IMR-90 (cell line): ENCODE measurements at places on chromosomes 6 and 20. TPM values are rescaled to one million over a fixed set of nuclear protein-coding genes. Genes with fewer than 3 reads are reported as not detected.

DNA sequence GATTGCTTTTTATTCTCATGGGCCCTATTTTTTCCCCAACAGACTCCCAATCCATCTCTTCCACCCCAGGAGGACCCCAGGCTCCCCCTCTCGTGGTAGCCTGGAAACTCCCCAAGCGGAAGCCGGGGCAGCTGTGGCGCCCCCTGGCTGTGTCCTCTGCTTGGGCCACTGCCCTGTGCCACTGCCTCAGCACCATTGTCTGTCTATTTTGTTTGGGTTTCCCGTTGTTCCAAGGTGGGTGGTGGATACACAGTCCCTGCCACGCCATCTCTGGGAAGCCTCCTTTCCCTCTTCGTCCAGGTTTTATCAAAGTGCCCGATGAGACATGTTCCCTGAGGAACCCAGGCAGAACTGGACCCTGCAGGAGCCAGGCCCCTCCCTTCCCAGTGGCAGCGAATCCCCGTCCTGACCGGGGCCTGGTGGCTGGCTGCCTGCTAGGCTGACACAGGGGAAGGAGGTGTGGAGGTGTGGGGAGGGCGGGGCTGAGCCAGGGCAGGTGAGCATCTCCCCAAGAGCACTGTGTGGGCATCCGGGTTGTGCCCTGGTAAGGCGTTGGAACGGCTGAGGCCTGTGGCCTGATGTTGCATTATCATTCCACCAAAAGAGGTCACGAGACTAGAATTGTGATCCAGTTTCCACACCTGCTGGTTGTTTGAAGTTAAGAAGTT lies 228.2 kb downstream of the CDH4 start:
- DNase-seq: no peak

DNA sequence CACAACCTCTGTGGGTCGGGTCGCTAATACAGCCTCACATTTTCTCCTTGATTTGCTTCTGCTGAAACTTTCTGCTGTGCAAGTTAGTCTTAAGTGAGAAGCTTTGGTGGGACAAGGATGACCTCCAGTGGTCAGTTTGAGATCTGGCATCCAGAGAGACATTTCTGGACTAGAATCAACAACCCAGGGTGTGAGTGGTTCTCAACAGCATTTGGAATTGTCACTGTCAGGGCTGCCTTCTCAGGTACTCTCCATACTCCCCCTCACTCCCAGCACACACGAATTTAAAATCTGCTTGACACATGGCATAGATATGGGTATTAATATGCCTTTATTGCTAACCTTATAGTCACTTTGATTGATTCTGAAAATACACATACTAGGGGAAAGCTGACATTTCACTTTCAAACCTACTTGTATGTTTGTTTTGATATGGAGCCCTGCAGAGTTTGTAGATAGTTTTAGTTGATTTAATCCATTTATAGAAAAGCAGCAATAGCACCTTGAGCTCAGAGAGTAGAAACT lies 13.2 kb downstream of the OTOR start:
- peak; percentile 75 for DNase-seq

DNA sequence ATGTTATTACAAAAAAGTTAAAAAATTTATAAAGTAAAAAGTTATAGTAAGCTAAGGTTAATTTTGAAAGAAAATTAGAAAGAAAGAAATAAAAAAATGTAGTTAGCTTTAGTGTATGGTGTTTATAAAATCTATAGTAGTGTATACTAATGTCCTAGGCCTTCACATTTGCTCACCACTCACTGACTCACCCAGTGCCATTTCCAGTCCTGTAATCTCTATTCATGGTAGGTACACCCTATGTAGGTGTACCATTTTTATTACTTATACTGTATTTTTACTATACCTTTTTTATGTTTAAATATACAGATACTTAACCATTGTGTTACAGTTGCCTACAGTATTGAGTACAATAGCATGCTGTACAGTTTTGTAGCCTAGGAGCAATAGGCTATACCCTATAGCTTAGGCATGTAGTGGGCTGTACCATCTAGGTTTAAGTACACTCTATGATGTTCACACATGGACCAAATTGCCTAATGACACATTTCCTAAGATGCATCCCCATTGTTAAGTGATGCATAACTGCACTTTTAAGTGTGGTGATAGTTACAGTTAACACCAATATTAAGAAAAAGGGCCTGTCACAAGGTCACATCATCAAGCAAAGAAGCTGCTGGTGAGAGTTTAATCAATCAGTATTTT lies 8.0 kb downstream of the CD2AP start:
- no peak for DNase-seq

ENPP1 gene
- total RNA-seq: 38.9 and 39.4 TPM in 2 replicates

BPIFA1 gene
- total RNA-seq: not detected in 2 replicates

DNA sequence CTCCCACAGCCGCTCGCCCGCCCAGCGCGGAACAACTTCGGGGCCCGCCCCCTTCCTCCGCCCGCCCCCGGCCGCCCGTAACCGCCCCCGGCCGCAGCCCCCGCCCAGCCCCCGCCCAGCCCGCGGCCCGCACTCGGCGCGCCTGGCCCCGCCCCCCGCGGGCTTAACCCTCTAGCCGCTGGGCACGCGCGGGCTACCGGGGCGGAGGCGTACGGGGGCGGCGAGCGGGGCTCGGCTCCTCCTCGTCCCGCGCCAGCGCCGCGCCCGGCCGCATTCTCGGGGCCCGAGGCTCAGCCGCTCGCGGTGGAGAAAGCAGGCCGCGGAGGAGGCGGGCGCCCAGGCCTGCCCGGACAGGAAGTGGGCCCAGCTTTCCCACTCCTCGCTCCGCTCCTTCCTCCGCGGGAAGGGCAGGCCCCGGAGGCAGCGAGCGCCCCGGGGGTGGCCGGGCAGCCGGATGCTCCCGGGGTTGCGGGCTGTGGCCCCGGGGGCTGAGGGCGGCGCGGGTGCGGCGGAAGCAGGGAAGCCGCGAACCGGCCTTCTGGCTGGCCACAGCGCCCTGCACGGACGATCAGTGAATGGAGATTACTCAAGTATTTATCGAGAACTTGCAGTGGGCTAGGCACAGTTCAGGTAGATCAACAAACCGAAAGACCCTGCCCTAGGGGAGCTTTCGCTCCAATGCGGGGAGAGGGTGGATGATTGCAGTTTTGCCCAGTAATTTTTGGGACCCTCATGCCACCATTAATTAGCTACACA lies at the start of gene TRAM2:
TRAM2 (minus strand) TSS at position 39 of the 756 bp plus-strand sequence. CDS start 145 bp downstream, outside the sequence.
- DNase-seq: peak; percentile 74

- no peak for DNase-seq
Measured at GRCh38 chr6:117481926-117482239, 591 bp upstream of the DCBLD1 start.

DNA sequence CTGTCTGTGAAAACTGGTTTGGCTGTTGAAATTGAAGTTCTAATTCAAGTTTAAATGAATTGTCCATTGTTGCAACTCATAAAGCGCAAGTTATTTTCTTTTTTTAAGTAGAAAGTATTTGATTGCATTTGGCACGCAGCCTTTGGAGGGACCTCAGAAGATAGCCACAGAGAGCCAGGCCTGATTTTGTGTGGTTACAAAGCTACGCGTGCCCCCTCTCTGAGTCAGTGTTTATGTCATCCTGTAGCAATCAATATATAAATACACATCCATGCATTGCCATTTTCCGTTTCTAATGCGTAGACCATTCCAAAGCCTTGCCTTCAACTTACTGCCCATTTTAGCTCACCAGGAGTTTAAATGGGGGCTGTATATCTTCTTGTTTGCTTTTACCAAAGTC lies 173.2 kb downstream of the TMEM242 start:
- DNase-seq: peak; percentile 96

TEAD3 gene
- total RNA-seq: 5.0 and 5.2 TPM in 2 replicates

- DNase-seq: no peak
Measured at GRCh38 chr6:118296129-118296901, 251.8 kb upstream of the PLN start.

GRCh38 chr6:961407-961960 lies 268.5 kb upstream of the EXOC2 start:
- no peak for DNase-seq

DNA sequence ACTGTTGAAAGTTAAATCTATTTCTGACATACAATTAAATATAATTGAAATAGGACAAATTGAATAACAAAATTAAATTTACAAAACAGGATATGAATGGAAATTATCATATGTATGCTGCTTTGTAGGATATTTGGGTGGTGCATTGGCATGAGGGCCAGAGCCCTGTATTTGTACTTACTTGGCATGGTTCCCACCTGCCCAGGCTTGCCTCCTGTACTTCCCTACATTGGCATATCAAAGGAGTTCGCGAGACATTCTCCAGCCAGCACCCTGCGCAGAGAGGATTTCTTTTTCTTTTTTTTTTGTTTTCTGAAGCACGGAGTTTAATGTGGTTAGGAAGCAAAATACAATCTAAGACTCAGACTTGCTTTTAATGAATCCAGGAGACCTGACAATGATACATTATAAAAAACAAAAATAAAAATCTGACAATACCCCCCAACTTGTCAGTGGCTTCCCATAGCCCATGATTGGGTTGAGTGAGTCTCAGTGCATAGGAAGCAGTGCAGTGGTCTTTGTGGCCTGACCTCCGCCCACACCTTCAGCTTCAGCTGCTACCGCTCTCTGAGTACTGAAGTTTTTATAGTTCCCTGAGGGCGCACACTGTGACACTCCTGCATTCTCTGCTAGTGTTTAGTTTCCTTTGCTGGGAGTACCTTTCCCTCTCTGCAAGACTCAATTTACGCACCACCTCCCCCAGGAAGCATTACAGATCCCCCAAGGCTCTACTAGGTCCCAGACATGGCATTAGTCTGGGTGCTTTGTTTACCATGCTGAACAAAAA lies 440.8 kb downstream of the UTRN start:
- DNase-seq: no peak

- DNase-seq: no peak
Measured at GRCh38 chr6:3244003-3244831, 14.5 kb upstream of the PSMG4 start.

GRCh38 chr6:18062733-18063132 lies 59.7 kb downstream of the NHLRC1 start:
- peak; percentile 35 for DNase-seq

DNA sequence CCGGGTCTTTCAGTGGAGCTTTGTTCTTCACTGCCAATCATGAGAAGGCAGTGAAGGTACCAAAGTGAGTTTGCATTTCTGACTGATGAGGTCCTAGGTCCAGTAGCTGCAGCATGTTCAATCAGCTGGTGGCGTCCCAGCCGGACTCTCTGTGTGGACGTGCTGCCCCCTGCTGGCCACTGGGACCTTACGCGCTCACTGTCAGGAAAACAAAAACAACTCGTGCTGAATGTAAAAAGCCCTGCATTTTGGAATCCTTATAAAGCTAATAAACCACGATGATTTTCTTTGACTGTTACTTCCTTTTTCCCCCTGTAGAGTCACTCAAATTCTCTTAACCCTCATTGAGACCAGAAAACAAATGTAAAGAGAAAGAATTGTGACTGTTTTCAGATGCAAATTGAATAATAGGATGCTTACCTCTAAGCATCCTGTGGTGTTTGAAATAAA lies 4.9 kb upstream of the CD24 start:
- DNase-seq: peak; percentile 76

DNA sequence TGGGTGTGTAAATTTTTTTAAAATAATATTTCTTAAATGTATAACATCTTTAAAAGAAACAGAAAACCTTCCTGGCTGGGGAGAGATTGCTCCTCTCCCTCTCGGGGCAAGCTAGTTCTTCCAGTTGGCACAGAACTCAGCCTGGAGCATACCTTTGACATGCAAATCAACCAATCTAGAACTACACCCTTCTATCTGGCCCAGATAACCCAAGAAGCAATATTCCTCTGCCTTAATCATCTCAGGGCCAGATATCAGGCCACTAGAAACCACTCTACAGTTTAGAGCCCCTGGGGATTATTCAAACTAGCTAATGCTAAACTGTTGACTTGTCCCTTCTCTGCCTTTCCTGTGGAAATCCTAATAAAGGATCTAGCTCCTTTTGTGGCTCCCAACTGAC lies 33.9 kb downstream of the CYP39A1 start:
- DNase-seq: no peak

GRCh38 chr6:3585320-3585935 lies 128.6 kb upstream of the SLC22A23 start:
- peak; percentile 84 for DNase-seq

DNA sequence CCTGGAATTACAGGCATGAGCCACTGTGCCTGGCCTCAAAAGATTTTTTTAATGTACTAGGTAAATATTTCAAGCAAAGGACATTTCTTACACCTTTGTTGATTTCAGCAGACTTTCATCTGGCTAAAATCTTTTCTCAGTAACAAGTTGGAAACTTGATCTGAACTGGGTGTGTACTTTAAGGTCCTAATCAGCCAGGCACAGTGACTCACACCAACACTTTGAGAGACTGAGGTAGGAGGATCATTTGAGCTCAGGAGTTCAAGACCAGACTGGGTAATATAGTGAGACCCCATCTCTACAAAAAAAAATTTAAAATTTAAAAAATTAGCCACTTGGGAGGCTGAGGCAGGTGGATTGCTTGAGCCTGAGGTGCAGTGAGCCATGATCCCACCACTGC lies 7.0 kb upstream of the RALGAPA2 start:
- no peak for DNase-seq

- peak; percentile 17 for DNase-seq
Measured at GRCh38 chr6:42522036-42522435, 41.8 kb upstream of the UBR2 start.

PDE10A gene
- total RNA-seq: 12.4 and 15.8 TPM in 2 replicates

GRCh38 chr6:108751282-108751681 lies 96.9 kb upstream of the ARMC2 start:
- no peak for DNase-seq

- DNase-seq: no peak
Measured at GRCh38 chr20:61299618-61300017, 47.6 kb downstream of the CDH4 start.

LY6G5B gene
- 1.9 and 2.2 TPM in 2 replicates for total RNA-seq

DNA sequence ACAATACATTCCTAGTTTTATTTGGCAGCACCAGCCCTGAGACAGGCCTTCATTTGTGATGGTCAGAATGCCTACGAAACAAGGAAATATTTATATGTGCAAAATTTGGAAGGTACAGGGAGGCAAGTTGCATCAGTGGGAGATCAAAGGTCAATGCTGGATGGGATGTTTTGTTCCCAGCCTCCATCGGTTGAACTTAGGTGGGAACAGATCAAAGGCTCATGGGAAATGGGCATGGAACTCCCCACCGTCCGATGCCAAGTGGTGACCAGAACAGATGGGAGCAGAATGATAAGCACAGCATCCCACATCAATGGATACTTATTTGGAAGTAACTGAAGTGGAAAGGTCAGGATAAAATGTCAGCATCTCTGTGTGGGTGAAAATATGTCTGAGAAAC lies 177.7 kb upstream of the TNFAIP3 start:
- no peak for DNase-seq

MAFB gene
- total RNA-seq: not detected in 2 replicates

GRCh38 chr6:96653181-96653580 lies 90.3 kb downstream of the FHL5 start:
- DNase-seq: no peak

GRCh38 chr20:58059260-58059544 lies 169.3 kb downstream of the ANKRD60 start:
- no peak for DNase-seq

GRCh38 chr6:149842331-149842730 lies 21.8 kb downstream of the LRP11 start:
- no peak for DNase-seq

APCDD1L gene
- total RNA-seq: 2.2 and 2.5 TPM in 2 replicates

ZSCAN23 gene
- 5.3 and 8.4 TPM in 2 replicates for total RNA-seq

GRCh38 chr6:47376930-47377329 lies 67.2 kb upstream of the TNFRSF21 start:
- no peak for DNase-seq

FERMT1 gene
- total RNA-seq: 1.7 and 2.3 TPM in 2 replicates

RCAN2 gene
- total RNA-seq: 1.3 and 2.2 TPM in 2 replicates
